ENCODE measurements at places on chromosomes 4 and X. TPM values are rescaled to one million over a fixed set of nuclear protein-coding genes. Genes with fewer than 3 reads are reported as not detected.
A peak's percentile ranks its signal among the peaks of the same experiment; 100 is the strongest.

DNA sequence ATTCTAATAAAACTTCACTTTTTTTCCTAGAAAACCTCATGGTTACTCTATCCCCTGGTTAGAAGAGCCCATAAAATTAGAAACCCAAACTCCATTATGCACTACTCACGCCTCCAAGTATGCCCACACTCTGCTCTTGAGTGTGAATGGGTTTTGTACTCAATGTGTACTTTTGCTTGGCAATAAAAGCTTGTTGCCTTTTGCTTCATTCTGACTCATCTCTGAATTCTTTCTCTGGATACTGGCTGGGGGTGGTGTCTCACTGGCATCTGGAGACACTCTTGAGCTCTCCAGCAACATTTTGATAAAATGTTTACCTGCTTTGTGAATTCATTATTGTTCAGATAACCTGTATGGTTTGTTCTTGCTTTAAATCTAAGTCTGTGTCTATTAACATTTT is 963.3 kb downstream of the TRAM1L1 start:
- no peak for DNase-seq
- H3K4me3 ChIP-seq: no peak overlapping the region
- no peaks in the 10 kb centered on the region for H3K36me3 ChIP-seq
- no peak overlapping the region for H3K27ac ChIP-seq
- H3K4me1 ChIP-seq: no peaks in the 10 kb centered on the region

DNA sequence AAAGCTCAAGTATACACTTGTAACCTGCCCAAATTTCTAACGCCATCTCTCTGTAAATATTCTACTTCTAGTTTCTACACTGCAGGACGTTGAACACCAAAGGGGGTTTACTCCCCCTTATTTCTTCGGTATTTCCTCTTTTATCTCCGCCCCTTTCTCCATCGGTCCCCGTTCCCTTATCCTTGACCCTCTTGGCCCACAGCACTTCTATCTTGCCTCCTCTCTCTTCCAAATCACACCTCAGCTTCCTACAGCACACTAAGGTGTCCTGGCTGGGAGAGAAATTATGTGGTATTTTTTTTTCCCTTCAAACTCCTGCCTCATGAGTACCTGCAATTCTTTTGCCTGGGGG is 715 bp downstream of the ZMAT1 start:
- H3K36me3 ChIP-seq: no peaks in the 10 kb centered on the region
- no peaks in the 10 kb centered on the region for H3K4me1 ChIP-seq
- peak overlapping the region; percentile 57 for H3K27ac ChIP-seq
- H3K27me3 ChIP-seq: no peaks in the 10 kb centered on the region
- no peak for DNase-seq
- H3K4me3 ChIP-seq: peak overlapping the region; percentile 35

DNA sequence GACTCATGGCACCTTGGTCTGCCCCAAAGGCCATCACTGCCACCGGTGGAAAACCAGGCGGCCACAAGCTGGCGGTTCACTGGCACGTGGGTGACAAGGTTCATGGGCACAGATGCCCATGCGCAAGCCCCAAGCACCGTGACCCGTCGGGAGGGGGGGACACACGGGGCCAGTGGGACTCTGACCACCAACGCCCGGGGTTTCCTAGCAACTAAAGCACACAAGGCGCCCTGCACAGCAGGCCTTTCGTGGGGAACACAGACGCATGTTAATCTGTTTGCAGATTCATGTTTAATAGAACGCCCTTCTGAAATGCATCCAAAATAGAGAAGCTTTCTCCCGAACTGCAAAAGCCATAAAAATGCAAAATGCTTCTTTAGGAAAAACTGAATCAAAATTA is 43.9 kb downstream of the FAM53A start:
- no peaks in the 10 kb centered on the region for H3K27me3 ChIP-seq
- DNase-seq: no peak
- no peak overlapping the region for H3K4me3 ChIP-seq
- no peak overlapping the region for H3K27ac ChIP-seq

- H3K27me3 ChIP-seq: no peaks in the 10 kb centered on the region
- DNase-seq: no peak
- no peaks in the 10 kb centered on the region for H3K36me3 ChIP-seq
- H3K4me3 ChIP-seq: peak overlapping the region; percentile 61
- peak overlapping the region; percentile 61 for H3K27ac ChIP-seq
These were observed 768 bp upstream of the CDKL5 start for GRCh38 chrX:18424482-18425198.

- H3K4me1 ChIP-seq: no peaks in the 10 kb centered on the region
- DNase-seq: no peak
- H3K4me3 ChIP-seq: no peak overlapping the region
- H3K36me3 ChIP-seq: no peaks in the 10 kb centered on the region
These were observed 76.4 kb downstream of the ZFYVE28 start for GRCh38 chr4:2341911-2342652.

- no peaks in the 10 kb centered on the region for H3K4me1 ChIP-seq
- no peak overlapping the region for H3K27ac ChIP-seq
These were observed 139.1 kb downstream of the GPC3 start for GRCh38 chrX:133846311-133846710.

MAGEE2 gene
- not detected for polyA plus RNA-seq

All from CD8-positive, alpha-beta memory T cell (primary cell).